ENCODE measurements at places on chromosomes 2 and 18.

GRCh38 chr2:12577567-12578253 is 139.0 kb upstream of the TRIB2 start:
- no peak for DNase-seq

DNA sequence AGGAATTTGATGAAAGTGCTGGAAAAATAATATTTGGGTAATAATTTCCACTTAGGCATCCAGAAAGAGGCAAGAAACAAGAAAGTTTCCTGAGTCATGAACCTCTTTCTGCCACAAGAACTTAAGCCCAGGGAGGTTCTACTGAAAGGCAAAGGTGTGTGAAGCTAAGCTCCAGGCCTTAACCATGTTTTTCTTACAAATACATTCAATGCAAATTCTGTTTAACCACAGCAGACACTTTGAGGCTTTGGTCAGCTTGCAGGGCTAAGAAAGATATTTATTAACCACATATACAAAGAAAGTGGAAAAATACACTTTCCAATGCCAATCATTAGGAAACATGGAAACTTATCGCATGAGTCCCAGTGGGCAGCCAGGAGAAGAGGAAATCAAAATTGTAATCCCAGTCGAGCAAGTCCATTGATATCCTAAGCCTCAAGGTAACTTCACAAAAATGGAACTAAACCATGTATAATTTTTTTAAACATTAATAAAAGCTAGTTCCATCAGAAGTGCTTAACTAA is 68.3 kb downstream of the PIEZO2 start:
- DNase-seq: no peak

GRCh38 chr2:170031288-170031687 is 146.7 kb upstream of the MYO3B start:
- DNase-seq: no peak

GRCh38 chr2:159549234-159549633 is 67.1 kb downstream of the BAZ2B start:
- DNase-seq: no peak

DNA sequence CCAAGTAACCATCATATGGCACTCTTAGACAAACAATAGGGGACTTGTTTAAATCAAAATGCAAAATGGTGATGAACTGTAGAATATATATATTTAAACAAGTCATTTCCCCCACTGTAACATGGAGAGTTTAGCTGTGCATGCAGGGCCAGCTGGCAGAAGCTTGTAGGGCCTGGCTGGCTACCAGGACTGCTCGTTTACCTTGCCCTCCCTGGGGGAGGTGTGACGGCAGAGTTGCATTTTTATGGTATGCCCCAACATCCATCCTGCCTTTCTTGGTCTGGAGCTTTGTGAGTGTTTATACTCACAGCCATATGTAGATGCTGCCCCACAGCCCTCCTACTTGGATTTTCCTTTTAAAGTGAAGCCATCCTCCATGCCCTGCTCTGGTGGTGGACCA is 101.7 kb upstream of the ZFP36L2 start:
- DNase-seq: no peak

DNA sequence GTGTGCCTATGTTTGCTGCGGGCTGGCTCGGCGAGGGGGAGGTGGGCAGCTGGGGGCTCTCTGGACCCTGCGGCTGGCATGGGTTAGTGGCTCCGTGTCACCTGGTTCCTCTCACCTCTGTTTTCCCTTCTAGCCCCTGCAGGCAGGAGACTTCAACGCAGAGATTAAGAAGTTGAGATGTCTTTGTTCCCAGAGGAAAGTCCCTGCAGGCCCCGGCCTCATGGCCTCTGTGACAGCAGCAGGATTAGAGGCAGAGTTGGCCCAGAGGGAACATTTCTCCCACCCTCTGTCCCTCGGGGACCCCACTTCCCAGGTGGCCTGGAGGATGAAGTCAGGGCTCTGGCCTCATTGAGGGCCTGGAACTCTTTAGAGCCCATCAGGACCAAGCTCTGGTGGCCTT is 56.5 kb downstream of the HPCAL1 start:
- no peak for DNase-seq

GRCh38 chr2:206641226-206641625 is 1.1 kb upstream of the FAM237A start:
- no peak for DNase-seq

DNA sequence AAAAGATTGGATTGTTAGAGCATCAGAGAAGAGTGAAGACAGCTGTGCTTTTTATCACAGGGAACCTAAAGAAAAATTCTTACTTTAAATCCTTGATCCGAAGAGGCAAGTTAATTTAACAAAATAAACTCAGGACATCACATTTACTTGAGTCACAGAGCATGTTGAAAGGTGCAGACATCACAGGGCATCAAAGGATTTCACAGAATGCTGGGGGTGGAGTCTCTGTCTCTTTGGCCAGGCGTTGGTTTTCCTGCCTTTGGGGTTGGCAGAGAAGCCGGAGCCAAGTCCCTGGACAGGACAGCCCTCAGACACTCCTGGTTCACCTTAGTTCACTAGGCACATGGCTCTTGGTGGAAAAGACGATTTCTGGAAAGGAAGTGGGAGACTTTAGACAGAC is 56.3 kb downstream of the SH3RF3 start:
- no peak for DNase-seq

- no peak for DNase-seq
These were observed 295.2 kb downstream of the SS18 start for GRCh38 chr18:25795213-25795612.

DNA sequence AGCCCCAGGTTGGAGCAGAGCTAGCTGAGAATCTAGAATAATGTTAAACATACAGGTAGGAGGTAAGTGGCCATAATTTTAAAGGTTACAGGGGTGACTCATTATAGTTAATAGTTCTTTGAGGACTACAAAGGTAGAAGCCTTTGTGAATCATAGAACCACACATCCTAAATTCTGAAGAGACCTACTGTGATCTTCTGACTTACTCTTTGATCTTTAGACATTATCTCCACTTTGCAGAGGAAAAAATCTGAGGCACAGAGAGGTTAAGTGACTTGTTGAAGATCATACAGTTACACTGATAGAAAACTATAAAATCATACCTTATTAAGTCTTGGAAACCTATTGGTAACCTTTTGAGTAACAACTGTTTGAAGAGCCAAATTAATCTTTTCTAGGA is 1051.3 kb upstream of the NRXN1 start:
- no peak for DNase-seq

GRCh38 chr2:190930411-190930810 is 49.8 kb downstream of the GLS start:
- no peak for DNase-seq

DNA sequence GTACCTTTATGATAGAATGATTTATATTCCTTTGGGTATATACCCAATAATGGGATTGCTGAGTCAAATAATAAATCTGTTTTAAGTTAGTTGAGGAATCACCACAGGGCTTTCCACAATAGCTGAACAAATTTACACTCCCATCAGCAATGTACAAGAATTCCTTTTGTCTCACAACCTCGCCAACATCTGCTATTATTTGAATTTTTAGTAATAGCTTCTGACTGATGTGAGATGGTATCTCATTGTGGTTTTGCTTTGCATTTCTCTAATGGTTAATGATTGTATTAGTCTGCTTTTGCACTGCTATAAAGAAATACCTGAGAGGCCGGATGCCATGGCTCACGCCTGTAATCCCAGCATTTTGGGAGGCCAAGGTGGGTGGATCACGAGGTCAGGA is 1387.6 kb upstream of the ACVR2A start:
- DNase-seq: no peak

GRCh38 chr18:45761512-45762114 is 37.6 kb downstream of the SLC14A1 start:
- no peak for DNase-seq

DNA sequence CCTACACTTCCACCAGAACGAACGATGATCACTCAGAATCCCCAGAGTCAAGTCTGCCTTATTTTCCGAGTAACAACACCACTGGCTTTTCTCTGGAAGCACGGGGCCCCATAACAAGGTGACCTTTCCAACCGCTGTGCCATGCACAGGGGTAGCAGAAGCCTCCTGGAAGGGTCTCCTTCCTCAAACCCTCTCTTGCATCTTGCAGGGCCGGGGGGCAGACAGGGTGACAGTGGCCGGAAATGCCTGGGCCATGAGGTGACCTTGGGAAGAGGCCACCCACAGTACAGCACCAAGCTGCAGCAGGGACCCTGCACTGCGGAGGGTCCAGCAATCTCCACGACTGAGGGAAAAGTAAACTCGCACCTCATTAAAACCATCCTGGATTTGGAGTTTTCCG is 108.5 kb downstream of the PXDN start:
- no peak for DNase-seq

DNA sequence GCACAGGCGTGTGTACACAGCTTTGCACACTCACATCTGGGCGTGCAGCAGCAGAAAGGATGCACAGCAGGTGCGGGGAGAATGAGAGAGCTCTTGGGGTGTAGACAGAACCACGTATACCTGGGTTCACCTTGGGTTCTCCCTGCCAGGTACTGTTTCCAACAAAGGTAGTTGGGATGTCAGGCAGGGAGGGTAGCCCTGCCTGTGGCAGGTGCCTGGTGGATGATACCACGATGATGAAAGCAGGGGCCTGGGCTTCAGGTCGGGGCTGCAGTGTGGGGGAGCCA is 6.5 kb upstream of the ARID5A start:
- no peak for DNase-seq

All from stimulated activated CD8-positive, alpha-beta memory T cell treated with anti-CD3 and anti-CD28 coated beads, Interleukin-4, amount 100 ng/mL, for 4 hours (primary cell).